ENCODE measurements at places on chromosomes 2 and 18.

DNA sequence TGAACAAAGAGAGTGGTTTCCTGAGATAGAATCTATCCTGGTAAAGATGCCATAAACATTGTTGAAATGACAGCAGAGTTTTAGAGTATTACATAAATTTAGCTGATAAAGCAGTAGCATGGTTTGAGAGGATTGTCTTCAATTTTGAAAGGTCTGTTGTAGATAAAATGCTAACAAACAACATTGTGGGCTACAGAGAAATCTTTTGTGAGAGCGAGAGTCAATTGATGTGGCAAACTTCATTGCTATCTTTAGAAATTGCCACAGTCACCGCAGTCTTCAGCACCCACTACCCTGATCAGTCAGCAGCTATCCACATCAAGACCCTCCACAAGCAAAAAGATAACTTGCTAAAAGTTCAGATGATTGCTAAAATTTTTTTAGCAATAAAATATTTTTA, 17.5 kb downstream of the VRK2 start:
- no peak for DNase-seq

DNA sequence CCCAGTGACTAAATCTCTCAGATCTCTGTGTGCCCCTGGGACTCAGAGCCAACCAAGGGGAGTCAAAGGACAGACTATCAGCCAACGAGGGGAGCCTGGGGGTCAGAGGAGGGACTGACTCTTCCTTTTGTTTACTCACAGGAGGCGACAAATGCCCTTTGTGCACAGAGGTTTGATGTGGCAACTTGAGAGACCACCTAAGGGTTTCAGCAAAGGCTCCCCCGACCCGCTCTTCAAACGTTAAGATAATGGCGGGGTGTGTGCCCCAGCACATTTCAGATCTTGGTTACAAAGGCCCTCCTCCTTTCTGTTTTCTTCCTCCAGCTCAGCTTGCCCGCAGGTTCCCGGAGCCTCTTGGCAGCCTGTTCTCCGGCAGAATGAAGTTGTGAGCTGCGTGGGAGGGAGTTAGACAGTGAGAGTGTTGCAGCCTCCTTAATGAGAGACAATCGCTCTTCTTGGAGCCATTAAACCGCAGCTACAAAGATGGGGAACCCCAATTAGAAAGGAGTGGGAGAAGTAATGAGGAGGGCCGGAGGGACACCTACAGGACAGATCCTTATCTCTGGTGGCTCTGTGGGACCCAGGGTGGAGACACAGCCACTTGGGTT, 76.2 kb downstream of the KIAA2012 start:
- DNase-seq, result no peak

DNA sequence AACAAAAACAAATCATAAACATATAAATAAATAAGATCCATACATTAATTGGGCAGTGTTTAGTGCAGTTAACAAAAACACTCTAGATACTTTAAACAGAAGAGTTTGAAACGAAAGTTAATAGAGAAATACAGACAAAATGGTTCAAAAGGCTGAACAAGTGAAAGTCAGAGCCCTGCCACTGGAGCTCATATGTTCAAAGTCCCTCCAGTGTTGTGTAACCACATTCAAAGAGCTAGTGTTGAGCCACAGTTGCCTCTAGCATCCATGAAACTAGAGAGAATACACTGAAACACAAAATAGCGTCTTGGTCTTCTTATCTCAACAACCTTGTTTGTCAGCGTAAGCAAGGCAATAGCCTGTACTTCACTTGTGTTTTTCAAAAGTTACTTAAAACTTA, 1309.8 kb upstream of the NRXN1 start:
- no peak for DNase-seq

- no peak for DNase-seq
These were observed 117.8 kb upstream of the SPRED2 start for GRCh38 chr2:65550246-65550645.

DNA sequence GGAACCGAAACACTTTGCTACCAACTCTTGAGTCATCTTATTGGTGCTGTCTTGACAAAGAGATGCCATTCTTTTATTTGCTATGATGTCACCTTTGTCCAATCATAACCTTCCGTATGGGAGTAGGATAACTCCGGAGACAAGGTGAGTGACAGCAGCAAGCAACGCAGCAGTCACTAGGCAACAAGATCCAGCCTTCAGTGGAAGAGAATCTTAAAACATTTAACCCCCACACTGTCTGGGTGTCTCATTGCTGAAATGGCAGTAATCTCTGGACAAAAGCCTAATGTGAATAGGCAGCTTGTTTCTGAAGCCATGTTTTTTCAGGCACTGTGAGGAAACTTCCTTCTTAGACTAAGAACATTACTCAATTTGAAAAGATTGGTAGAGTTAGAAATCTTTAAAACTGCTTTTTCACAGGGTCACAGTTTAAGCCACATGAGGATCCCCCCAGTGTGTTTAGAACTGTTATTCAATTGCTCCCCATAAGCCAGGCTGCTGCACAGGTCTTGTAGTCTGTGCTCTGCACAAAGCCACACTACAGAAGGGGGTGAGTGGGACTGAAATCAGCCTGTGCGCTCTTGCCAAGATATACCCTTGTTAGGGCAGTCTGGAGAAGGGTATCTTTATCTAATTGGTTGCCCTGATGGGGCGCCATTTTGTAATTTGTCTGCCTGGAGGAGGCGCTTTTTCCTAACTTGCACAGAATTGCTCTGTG, 131.5 kb upstream of the STON1 start:
- no peak for DNase-seq
